ENCODE measurements at places on chromosomes 6 and 20.

DNA sequence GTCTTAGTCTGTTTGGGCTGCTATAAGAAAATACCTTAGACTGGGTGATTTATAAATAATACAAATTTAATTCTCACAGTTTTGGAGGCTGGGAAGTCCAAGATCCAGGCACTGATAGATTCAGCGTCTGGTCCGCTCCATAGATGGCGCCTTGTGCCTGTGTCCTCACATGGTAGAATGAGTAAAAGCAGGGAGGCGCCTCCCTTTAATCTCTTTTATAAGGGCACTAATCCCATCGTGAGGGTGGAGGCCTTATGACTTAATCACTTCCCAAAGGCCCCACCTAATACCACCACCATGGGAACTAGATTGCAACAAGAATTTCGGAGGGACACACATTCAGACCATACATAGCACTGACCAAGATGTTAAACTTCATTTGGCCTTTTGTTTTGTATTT is 91.2 kb upstream of the TMEM181 start:
- DNase-seq: no peak

- no peak for DNase-seq
These were observed 124.4 kb upstream of the KCNK16 start for GRCh38 chr6:39446909-39447308.

DNA sequence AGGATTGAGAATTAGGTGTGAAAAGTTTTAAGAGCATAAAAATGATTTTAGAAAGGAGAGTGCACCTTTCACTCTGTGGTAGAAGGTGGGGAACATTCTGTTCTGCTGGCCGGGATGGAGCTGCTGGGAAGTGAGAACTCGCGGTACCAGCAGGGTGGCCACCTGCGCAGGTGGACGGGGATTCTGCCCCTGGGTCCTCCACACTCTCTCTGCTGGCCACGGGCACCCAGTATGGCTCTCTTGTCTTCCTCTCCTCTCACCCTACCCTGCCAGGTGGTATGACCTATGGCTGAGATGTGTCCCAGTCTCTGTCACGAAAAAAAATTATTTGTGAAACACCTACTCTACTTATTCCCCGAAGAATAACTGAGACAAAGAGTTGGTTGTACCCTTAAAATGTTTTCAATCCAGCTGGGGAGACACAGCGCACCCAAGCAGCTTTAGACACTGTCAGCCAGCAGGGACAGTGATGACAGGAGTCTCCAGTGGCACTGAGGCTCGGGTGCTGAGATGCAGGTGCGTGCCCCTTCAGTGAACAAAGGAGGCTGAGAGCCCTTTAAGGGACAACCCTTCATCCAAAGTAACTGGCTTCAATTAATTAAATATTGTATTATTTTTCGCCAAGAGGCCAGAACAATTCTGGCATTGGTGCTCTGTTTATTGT is 195.4 kb downstream of the TBXT start:
- no peak for DNase-seq

- DNase-seq: no peak
These were observed 43.8 kb downstream of the POPDC3 start for GRCh38 chr6:105135907-105136430.

GRCh38 chr6:74277777-74278186 is 581.8 kb downstream of the CD109 start:
- DNase-seq: no peak

GRCh38 chr6:48567016-48567415 is 456.0 kb upstream of the PTCHD4 start:
- no peak for DNase-seq

DNA sequence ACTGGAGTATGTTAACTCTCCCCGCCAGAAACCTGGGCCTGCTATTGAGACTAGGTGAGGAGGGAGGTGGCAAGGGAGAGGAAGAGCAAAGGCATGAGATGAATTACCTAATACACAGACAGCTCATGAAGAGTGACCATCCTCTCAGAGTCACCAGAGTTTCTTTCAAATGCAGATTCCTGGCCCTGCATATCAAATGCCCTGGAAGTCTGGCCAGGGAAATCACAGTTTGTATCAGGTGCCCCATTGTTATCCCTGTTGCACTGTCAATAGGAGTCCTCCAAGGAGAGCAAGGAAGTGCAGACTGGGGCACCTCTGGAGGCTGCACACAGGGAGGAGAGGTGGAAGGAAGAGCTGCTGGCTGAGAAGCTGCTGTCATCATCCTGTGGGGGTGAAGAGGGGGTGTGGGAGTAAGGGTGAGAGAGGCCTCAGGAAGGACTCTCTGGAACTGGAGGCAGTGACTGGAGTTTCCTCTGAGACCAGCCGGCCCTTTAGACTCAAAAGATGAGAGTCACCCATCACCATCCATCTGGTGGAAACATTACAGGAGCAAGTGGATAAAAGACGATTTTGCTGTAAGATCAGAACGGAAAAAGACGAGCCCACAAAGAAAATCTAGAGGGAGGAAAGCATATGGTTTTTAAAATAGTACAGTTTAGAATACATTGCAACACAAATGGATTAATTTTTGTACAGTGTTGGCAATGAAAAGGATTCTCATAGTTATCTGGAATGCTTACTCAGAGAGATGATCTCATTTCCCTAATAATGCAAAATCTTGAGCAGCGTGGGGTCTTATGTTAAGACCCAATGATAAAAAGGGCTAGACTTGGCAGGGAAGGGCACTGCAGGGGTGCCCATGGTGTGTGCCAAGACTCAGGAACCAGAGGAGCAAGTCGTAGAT is 268.1 kb downstream of the UST start:
- no peak for DNase-seq

DNA sequence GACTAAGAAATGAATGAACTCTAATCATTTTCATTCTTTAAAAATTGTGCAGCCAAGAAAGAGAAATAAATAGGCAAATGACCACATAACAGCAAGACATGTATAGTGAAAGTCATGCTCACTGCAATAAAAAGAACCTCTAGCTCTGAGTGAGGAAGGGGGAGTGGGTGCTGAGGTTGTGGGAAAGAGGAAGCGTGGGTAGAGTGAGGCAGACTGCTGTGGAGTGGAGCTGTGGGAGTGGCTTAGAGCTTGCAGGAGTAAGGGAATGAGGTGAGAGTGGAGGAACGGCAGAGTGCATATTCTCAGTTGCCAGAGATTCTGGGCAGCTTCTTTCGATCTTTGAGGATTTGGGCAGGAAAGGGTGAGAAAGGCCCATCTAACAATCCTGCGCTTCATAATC is 10.4 kb downstream of the DEFB129 start:
- DNase-seq: no peak

DNA sequence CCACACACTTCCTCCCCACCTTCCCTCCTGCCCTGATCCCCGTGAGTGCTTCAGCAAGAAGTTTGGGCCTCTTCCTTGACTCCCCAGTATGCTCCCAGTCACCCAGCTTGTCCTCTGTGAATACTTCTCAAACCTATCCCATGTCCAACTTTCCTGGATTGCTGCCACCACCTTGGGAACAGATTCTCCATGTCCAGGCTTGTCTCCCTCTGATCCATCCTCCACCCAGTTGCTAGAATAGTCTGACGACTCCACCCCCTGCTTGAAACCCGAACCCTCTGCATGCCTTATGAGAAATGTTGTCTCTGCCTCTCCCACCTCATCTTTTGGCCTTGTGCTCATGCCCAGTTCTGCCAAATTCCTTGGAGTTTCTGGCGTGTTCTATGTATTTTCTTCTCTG is 108.0 kb downstream of the PPP1R14C start:
- DNase-seq: no peak

GRCh38 chr6:153553627-153554026 is 422.5 kb upstream of the RGS17 start:
- no peak for DNase-seq

DNA sequence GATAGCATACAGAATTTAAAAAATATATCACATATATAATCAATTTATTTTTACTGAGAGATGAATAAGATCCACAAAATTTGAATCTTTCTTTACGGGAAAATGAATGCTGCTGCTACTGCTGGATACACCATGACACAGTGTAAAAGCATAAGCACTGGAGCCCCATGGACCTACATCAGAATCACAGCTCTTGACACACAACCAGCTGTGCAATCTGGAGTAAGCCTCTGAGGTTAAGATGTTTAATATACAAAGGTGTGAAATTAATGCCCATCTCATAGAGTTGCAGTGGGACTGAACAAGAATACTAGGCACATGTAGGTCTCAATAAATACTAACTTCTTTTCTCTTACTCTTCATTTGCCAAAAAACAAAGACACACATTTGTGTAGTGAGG is 48.1 kb downstream of the MAN1A1 start:
- no peak for DNase-seq

GRCh38 chr6:110434961-110435602 is 19.7 kb upstream of the DDO start:
- DNase-seq: no peak
